ENCODE measurements at places on chromosomes 7 and 10. TPM values are rescaled to one million over a fixed set of nuclear protein-coding genes. Genes with fewer than 3 reads are reported as not detected.

Gene MGAM2
- not detected for total RNA-seq

- no peak for DNase-seq
- peak overlapping the region; percentile 34 for H3K27ac ChIP-seq
- H3K27me3 ChIP-seq, result no peaks in the 10 kb centered on the region
- H3K4me1 ChIP-seq, result peaks cover 25% of the 10 kb centered on the region
- H3K36me3 ChIP-seq, result no peaks in the 10 kb centered on the region
Observed at GRCh38 chr7:101941481-101942383, 124.3 kb downstream of the CUX1 start.

GRCh38 chr10:70374775-70375614 is 7.4 kb downstream of the LRRC20 start:
- no peaks in the 10 kb centered on the region for H3K4me1 ChIP-seq
- no peak overlapping the region for H3K27ac ChIP-seq
- H3K27me3 ChIP-seq, result no peaks in the 10 kb centered on the region

Gene SFRP4
- total RNA-seq, result not detected

All from H1 (cell line).